DMS153 (cell line): ENCODE measurements at places on chromosomes 4 and X.

DNA sequence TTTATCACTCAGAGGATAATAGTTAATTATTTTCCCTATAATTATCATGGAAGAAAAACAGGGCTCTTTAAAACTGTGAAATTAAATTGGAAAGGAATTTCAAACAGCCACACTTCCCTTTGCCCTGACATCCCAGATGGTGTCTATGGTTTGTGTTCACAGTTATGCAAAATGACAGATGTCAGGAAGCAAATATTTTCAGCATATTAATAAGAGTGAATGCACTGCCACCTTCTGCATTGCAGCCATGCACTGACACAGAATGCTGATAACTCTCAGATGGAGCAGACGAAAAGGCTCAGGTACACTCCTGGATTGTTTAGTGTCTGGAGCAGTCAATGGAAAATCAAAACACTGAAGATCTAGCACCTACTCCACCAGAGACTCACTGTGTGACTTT is 57.6 kb downstream of the RWDD4 start:
- DNase-seq, result no peak

- DNase-seq, result no peak
Observed at GRCh38 chrX:21735038-21735767, 22.7 kb downstream of the SMPX start.

- peak; percentile 38 for DNase-seq
Observed at GRCh38 chr4:108018040-108018883, 28.6 kb downstream of the HADH start.

- no peak for DNase-seq
Observed at GRCh38 chr4:102807345-102807744, 20.0 kb downstream of the UBE2D3 start.

GRCh38 chrX:29541038-29541437 is 674.3 kb upstream of the MAGEB2 start:
- DNase-seq, result no peak

DNA sequence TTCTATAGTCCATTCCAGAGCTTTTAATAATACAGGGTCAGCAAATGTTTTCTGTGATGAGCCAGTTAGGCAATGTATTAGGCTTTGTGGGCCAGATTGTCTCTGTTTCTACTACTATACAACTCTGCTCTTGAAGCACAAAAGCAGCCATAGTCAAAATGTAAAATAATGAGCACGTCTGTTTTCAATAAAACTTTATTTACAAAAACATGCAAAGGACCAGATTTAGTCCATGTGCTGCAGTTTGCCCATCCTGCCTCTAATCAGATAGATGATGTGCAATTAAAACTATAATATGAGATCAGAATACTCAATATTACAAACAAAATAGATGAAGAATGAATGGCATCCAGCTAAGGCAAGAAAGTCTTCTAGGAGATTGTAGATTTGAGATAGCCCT is 127.8 kb upstream of the FRMPD4 start:
- no peak for DNase-seq

DNA sequence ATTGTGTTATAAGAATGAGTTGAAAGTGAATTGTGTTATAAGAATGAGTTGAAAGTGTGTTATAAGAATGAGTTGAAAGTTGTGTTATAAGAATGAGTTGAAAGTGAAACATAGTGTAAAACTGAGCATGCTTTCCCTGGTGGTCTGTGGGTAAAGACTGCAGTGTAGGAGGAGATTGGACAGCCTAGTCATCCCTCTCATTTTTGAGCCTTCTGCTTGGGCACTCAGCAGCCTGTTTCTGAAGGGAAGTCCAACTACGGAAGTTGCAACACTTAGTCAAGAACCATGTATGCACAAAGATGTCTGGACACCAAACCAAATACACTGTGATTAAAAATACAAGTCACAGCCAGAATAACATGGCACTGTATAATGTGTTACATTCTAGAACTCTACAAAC is 72.6 kb downstream of the ANK2 start:
- no peak for DNase-seq

- peak; percentile 59 for DNase-seq
Observed at GRCh38 chr4:168560184-168561180, 63.6 kb downstream of the PALLD start.

- no peak for DNase-seq
Observed at GRCh38 chrX:147550217-147550616, 361.5 kb upstream of the FMR1 start.

GRCh38 chr4:126778348-126778747 is 854.4 kb upstream of the INTU start:
- DNase-seq, result no peak

DNA sequence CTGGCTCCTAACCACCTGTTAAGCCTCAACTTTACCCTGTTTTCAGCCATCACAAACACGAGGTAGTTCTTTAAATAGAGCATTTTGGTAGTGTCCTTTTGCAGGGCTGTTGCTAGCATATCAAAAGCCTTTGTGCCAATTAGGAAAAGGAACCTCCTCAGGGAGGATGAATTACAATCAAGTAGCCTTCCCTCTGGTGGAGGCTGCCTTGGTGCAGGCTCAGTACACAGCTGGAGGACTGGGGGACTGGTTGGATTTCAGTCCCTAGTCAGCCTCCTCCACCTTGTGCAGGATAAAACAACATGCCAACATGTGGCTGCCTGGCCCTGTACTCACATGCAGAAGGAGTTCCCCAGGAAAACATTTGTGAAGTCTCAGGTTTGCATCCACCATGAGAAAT is 53.1 kb downstream of the RASGEF1B start:
- no peak for DNase-seq

DNA sequence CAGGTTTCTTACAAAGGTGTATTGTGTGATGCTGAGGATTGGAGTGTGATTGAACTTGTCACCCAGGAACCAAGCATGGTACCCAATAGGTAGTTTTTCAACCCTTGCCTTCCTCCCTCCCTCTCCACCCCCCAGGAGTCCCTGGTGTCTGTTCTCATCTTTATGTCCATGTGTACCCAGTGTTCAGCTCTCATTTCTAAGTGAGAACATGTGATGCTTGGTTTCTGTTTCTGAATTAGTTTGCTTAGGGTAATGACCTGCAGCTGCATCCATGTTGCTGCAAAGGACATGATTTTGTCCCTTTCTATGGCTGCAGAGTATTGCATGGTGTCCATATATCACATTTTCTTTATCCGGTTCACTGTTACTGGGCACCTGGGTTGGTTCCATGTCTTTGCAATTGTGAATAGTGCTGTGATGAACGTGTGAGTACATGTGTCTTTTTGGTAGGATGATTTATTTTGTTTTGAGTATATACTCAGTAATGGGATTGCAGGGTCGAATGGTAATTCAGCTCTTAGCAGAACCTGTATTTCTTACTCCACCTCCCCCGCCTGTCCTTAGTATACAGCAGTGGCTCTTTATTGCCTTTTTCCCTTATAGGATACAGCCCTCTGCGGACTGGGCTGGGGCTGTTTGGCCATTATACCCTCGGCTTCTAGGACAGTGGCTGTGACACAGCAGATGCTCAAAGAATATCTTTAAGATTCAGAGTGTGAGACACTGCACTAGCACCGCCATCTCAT is 145.4 kb downstream of the PTTG2 start:
- DNase-seq, result no peak

GRCh38 chr4:109462802-109463201 is 29.2 kb downstream of the SEC24B start:
- no peak for DNase-seq

DNA sequence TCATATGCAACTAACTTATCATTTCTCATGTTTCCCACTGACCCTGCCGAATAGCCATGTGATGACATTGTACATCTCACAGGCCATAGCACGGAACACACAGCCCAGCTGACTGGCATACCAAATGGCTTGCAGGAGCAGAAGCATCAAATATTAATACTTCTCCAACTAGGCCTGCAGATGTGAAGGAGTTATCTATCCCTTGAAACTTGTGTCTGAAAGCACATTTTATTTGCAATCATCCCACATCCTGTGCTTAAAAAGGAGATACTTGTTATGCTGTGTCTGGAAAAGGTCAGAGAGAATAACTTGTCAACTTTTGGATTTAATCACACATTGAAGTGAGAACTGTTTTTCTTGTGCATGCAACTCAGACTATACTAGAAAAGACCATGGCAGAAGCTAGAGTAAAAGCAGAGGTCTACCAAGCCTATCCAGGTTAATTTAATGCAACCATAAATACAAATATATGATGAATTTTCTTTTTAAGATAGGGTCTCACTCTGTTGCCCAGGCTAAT is 100.4 kb downstream of the IRF2 start:
- no peak for DNase-seq

GRCh38 chr4:103207673-103208072 is 9.5 kb upstream of the CENPE start:
- DNase-seq, result peak; percentile 5

DNA sequence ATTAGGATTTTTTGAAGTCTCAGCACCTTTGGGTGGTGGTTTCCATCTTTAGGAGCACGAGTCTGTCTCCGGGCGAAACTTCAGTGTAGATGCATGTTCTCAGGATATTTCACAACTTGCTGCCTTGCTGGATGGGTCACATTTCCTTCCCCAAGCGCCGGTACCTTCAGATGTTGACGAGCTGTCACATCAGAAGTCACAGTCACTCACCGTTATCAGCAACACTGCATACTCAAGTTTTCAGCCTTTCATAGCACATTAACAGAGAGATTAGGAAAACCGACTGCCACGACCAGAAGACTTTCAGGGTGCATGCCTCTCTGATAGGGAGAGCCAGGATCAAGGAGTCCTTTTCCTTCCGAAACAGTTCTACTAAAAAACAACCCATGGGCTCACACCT is 77.8 kb downstream of the SHROOM2 start:
- no peak for DNase-seq

GRCh38 chrX:71515038-71515396 is 17.9 kb upstream of the OGT start:
- DNase-seq, result no peak

- DNase-seq, result no peak
Observed at GRCh38 chr4:140256941-140257340, 103.0 kb upstream of the MAML3 start.

GRCh38 chrX:70176938-70177533 is at the start of gene DGAT2L6:
Gene DGAT2L6 (plus strand): TSS chrX:70177483. CDS start chrX:70177583, 100 bp downstream.
- DNase-seq, result peak; percentile 79

DNA sequence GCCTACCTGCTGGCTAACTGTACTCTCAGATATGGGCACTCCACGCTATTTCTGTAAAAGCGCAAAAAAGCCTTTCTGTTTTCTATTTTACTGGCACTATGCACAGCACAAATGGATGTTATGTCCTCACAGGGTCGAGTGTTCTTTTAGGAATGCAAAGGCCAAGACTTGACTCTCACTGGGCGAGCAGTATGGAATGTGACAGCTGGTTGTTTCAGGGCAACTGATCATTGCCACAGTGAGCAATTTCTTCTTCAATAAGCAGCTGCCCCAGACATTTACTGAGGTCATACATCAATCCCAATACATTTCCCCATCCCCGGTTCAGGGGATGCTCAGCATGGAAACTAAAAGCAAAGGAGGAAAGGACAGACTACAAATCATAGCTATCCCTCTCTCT is 58.2 kb downstream of the PDE5A start:
- DNase-seq, result no peak

DNA sequence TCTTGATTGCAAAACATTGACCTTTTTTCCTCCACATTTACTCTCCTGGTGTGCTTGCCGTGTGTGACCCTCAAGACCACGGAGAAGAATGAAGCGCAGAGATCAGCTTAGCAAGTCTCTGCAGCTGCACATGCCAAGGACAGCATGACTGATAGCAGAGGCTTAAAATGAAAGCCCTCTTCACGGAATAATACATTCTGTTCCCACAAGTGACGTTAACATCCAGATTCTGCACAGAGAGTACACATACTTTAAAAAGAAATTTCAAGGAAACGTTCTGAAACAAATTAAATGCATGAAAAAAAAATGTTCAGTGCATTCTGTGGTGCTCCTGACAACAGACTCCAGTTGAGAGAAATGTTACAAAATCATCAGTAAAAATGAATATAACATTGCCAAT is 60.9 kb downstream of the SLC7A11 start:
- no peak for DNase-seq

DNA sequence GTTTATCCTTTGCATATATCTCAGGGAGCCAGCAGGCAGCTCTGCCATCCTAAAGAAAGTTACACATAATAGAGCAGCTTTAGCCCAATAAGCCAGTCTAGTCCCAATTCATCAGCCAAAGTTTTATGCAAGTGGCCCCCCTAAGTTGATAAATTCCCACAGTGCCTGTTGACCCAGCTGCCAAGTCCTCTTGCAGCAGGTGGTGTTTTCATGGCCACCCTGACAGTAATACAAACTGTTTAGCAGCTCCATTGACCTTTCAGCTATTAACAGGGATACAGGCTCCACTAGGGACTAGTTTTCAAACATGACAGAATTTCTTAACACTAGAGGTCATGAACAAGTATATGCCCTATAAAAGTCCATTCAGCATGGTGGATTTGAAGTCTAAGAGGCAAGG is 77.5 kb downstream of the HHIP start:
- no peak for DNase-seq

DNA sequence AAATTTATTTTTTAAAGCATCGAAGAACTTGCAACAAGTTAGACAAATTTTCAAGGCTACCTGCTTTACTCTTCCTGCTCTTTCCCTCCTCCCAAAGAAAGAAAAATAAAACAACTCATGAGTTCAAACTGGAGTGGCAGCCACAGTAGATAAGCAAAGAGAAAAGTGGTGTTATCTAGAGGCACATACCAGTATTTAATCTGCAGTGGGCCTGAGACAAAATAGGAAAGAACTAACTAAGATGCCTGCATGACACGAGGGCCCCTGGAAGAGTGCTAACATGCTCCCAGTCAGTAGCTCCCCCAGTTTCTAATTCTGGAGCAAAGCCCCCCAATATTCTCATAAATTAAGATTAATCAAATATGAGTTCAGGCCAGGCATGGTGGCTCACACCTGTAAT is 7.9 kb downstream of the ARL9 start:
- no peak for DNase-seq

DNA sequence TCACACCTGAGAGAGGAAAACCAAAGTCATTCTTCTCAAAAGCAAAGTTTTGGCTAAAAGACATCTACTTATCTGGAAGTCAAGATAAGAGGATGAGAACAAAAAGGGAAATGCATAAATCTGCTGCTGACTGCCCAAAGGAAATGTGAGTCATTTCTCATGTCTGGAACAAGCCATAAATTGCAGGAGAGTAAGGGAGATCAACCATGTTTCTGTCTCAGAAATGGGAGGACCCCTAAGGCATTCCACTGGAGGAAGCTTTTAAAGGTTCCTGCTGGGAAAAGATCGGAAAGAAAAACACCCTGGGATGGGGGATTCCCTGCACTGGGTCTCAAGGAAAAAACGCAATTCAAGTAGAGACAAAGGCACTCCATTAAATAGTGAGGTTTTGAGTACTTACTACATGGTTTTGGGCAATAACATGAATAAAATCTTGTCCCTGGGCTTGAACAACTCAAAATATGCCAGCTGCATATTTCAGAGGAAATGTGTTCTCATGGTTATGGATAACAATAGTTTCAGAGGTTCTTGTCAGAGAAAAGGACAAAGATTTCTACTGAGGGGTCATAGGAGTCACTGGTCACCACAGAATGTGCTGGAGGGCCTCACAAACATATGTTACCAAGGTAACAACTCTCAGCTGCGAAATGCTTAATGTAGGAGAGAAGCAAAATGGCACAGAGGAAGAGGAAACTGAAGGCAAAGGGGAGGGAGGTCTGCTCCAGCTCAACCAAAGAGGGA is 19.3 kb downstream of the GPR143 start:
- no peak for DNase-seq
